ENCODE measurements at places on chromosomes 11 and 22.

DNA sequence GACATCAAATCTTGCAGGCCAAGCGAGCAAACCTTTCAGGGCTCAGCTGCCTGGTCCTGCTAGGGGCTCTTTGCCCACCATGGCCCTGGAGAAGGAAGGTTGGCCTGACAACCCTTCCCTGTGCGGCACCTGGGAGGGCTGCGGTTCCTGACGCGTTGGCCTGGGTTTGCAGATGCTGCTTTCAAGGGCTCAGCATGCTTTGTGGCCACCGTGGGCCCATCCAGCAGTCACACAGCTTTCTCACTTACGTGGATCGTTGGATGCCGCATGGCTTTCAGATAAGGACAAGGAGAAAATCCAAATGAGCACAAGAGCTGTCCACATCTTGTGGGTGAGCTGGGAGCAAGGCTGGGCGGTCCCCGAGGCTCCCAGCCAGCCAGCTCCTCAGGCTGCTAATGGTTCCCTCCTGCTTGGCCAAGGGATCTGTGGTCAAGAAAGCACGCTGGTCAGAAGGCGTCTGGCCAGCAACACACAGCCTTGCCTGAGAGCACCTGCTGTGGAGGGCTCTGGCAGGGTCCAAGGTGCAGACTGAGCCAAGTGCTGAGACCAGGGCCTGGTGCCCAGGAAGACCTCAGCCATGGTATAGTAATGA is 8.2 kb downstream of the C11orf24 start:
- no peak for DNase-seq

DNA sequence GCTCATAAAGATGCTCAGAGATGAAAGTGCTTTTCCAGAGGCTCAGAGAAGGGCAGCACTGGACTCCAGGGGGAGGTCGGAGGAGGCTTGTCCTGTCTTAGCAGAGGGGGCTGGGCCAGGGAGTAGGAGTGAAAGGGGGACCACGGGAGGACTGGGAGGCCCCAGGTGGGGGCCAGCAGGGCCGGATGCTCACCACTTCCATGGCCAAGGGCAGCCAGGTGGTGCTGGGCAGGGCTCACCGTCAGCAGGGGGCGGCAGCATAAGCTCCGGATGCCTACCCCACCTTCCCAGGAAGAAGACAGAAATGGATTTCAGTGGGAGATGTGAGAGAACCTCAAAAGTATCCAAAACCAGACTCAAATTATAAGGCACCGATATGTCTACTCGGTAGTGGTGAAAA is 11.0 kb downstream of the RAB36 start:
- no peak for DNase-seq

GRCh38 chr11:71936825-71937224 is 8.0 kb downstream of the RNF121 start:
- no peak for DNase-seq

DNA sequence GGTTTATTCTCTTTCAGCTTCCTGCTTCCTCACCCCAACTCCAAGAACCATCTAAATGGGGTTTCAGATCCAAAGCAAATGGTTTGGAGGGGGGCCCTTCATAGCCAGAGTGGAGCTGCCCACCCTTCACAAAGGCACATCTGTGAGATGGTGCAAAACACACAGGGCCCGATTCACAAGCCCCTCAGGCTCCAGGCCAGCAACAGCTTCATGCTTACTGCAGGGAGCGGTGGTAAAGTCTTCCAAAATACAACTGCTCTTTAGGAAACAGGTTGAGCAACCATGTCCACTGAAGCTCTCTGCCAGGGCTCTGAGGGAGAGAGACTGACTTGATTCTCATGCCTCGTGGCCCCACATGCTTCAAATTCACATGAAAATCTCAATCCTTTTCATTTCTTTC is 213.0 kb upstream of the NARS2 start:
- DNase-seq: no peak

DNA sequence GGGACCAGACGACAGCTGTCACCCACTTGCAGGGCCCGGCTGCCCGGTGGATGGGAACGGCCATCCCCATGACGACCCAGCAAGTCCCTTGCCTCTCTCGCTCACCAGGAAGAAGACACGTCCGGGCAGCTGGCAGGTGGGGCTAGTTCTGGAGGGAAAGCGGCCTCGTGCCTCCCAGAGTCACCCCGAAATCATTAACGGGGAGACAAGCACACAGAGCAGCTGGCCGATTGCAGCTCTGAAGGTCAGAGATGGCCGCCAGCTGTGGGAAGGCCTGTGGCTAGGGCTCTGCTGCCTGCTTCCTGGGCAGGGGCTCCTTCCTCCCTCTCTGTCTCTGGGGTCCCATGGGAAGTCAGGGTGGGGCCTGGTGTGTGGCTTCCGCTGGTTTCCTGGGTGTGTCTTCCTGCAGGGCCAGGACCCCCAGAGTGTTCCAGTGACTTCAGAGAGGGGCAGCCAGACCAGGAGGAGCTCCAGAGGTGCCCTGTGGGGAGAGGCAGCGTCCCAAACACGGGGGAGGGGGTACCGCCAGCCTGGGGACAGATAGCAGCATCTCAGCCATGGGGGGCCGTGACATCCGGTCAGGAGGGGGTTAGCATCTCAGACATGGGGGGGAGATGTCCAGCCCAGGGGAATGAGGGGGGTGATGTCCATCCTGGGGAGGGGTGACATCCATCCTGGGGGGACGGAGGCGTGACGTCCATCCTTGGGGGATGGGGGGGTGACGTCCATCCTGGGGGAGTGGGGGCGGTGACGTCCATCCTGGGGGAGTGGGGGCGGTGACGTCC is 114.9 kb downstream of the KCNQ1 start:
- no peak for DNase-seq

DNA sequence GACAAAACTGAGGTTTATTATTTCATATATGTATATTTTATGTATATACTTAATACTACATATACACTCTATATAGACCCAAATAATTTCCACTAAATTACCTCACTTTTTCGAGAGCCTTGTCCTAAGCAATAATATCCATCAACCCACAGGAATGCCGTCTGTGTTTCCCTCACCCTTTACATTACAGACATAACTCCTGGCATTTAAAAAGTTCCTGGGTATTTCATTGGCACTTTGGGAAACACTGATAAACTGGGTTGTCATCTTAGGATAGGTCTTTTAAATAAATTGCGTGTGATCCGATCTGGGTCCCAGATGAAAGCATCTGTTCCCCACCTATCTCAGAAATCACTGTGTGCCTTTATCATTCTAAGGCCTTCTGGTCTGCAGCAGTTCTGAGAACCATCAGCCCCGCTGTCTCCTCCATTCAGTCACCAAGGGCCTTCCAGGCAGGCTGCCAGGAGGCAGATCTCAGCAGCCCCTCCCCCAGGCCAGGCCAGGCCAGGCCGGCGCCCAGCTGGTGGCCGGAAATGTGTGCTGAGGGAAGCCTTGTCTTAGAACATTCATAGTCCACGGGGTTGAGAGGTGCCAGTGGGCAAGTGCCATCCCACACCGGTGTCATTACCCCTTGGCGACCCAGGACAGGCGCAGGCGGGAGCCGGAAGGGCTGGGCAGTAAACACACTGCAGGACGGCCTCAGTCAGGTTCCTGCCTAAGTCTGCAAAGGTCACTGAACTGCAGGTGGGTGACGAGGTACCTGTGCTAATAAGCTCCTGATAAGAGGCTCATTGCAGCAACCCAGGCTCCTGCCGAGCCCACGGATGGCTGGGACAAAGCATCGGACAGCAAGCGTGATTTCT is 3.3 kb downstream of the FGF19 start:
- DNase-seq: peak; percentile 85

- DNase-seq: no peak
Measured at GRCh38 chr22:43235445-43236409, 48.8 kb upstream of the TTLL12 start.

GRCh38 chr11:64583296-64584262 is 7.4 kb upstream of the SLC22A12 start:
- DNase-seq: no peak

- DNase-seq: no peak
Measured at GRCh38 chr11:29309992-29310391, 706.8 kb downstream of the KCNA4 start.

DNA sequence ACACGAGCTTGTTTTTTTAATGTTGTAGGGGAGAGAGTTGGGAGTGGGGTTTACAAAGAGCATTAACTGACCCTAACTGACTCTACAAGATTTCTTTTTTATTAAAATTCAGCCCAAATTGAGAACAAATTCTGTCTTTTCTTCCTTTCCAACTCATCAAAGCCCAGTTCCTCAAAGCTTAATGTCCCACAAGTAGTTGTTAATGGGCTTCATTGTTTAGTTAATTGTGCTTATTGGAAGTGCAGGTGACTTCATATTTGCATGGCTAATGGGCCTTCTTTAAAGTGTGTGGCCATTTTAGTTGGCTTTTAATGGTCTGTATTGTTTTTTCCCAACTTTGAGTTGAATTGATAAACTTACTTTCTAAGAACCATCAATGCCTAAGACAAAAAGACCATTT is 39.8 kb downstream of the MPPED2 start:
- DNase-seq: no peak

DNA sequence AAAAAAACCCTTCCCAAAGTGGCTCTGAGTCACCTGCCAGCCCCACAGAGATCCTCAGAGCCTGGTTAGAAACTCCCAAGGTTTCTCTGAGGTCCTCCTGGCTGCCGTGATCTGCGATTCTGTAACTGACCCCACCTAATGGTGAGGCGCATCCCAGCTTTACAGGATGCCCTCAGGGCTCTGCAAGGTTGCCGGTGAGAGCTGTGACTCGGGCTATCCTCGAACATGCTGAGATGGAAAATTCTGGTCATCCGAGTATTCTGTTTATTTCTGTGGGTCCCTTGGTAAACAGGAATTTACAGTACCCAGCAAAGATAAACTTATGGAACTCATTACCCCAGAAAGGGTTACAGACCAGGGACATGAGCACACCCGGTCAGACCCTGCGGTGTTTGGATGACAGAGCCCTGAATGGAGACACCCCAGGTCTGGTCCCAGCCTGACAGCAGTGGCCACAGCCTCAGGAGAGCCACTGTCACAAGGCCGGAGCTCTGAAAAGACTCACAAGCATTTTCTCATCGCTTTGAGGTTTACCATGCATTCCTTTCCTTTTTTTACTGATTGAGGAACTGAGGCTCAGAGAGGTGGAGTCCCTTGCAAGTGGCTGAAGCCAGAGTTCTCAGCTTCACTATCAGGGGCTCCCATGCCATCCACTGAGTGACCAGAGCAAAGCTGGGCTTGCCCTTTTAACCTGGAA is 22.2 kb downstream of the LIF start:
- DNase-seq: no peak

- DNase-seq: no peak
Measured at GRCh38 chr11:72263361-72263760, 19.4 kb upstream of the PHOX2A start.

- peak; percentile 40 for DNase-seq
Measured at GRCh38 chr22:41976070-41976901, 7.0 kb downstream of the SEPTIN3 start.

GRCh38 chr22:39204216-39204615 is 40.6 kb downstream of the PDGFB start:
- no peak for DNase-seq

GRCh38 chr22:29704528-29705285 is 15.1 kb upstream of the CABP7 start:
- DNase-seq: peak; percentile 92

GRCh38 chr11:88106666-88107065 is 68.6 kb downstream of the RAB38 start:
- DNase-seq: no peak

- DNase-seq: peak; percentile 68
Measured at GRCh38 chr11:11409901-11410300, 56.9 kb upstream of the CSNK2A3 start.
